ENCODE measurements at places on chromosomes 7 and 10. TPM values are rescaled to one million over a fixed set of nuclear protein-coding genes. Genes with fewer than 3 reads are reported as not detected.

DNA sequence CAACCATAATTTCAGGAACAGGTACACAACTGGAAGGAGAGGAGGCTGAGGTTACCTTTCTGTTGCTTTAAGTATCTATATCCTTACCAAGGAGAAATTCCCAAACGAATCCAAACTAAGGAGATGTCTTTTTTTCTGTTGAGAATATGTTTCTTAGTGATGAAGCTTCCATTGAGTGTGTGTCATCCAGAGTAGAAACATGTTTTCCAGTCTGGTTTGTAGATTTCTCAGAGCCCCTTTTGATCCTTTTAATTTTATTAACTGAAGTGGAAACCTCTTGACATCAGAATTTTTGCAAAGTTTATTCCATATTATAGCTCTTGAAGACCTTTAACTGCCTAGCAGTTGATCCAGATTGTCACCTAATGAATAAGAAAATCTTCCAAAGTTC lies 207.1 kb upstream of the FERD3L start:
- no peaks in the 10 kb centered on the region for H3K4me1 ChIP-seq
- H3K4me3 ChIP-seq, result no peak overlapping the region
- DNase-seq, result no peak

GRCh38 chr10:122381680-122382079 lies 7.2 kb downstream of the PLEKHA1 start:
- no peaks in the 10 kb centered on the region for H3K36me3 ChIP-seq
- no peak overlapping the region for H3K4me3 ChIP-seq
- H3K27me3 ChIP-seq, result no peaks in the 10 kb centered on the region
- H3K4me1 ChIP-seq, result peaks cover 2% of the 10 kb centered on the region

DNA sequence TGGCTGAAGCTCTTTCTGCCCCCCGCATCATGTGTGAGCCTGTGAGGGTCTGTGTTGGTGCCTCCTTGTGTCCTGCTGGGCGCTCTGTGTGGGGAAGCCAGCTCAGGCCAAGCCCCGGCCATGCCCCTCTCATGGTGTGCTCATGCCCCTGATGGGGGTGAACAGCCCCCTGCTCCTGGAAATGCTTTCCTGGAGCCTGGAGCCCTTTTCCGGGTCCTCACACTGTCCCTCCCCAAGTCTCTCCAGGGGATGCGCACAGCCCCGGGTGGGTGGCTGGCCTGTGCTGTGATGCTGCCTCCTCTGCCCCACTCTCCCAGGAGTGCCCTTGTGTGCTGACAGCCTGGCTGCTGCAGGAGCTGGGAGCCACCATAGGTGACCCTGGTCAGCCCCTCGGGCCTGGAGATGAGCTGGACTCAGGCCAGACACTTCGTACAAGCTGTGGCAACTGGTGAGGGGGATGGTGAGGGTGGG lies 20.8 kb upstream of the ZNF862 start:
- H3K36me3 ChIP-seq, result no peaks in the 10 kb centered on the region
- H3K27ac ChIP-seq, result no peak overlapping the region
- H3K4me3 ChIP-seq, result no peak overlapping the region
- peaks cover 6% of the 10 kb centered on the region for H3K4me1 ChIP-seq
- no peaks in the 10 kb centered on the region for H3K27me3 ChIP-seq

DNA sequence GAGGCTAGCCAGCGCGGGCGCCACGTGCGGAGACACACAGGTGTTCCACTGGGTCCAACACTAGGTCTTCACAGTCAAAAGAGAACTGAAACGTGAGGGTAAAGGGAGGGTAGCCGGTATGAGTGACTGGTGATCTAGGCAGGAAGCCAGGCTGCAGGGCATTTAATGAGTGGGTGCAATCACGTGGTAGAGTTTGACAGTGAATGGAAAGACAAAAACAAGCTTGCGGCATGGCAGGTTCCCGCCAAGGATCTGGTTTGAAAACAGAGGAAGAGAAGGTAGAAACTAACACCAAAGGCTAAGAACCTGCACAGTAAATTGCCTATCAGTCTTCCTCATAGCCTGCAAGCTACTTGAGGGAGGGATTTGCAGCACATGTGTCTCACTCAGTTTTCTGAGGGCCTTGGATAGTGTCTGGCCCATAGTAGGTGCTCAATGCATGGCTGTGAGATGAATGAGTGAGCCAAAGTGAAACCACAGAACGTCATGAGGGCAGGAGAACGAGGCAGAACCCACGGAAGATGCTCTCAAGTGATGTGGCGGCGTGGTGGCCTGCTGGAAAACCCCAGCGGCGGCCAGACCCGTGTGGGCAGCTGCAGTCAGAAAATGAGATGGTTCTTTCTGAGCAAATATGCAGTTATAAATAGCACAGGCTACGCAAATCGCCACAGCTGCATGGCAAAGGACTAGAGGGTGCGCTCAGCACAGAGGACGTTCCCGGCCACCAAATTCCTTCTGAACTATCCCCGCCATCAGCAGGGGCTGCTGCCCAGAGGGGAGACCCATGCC lies 183.6 kb upstream of the NFE2L3 start:
- DNase-seq, result no peak
- H3K36me3 ChIP-seq, result no peaks in the 10 kb centered on the region
- no peak overlapping the region for H3K4me3 ChIP-seq

Gene HEPACAM2
- 0.13 TPM for total RNA-seq

All from thyroid gland (tissue), 4 donors.